NCI-H187 treated with DMSO at 0.1 percent for 48 hours (cell line): ENCODE measurements at places on chromosomes 3 and 15.

GRCh38 chr15:39631357-39631756 is 50.5 kb downstream of the THBS1 start:
- DNase-seq, result no peak

GRCh38 chr3:59049671-59050331 is at the start of gene CFAP20DC:
TSS of gene CFAP20DC (minus strand) at chr3:59050025. CDS start at chr3:59049631, 394 bp downstream.
- peak; percentile 53 for DNase-seq

DNA sequence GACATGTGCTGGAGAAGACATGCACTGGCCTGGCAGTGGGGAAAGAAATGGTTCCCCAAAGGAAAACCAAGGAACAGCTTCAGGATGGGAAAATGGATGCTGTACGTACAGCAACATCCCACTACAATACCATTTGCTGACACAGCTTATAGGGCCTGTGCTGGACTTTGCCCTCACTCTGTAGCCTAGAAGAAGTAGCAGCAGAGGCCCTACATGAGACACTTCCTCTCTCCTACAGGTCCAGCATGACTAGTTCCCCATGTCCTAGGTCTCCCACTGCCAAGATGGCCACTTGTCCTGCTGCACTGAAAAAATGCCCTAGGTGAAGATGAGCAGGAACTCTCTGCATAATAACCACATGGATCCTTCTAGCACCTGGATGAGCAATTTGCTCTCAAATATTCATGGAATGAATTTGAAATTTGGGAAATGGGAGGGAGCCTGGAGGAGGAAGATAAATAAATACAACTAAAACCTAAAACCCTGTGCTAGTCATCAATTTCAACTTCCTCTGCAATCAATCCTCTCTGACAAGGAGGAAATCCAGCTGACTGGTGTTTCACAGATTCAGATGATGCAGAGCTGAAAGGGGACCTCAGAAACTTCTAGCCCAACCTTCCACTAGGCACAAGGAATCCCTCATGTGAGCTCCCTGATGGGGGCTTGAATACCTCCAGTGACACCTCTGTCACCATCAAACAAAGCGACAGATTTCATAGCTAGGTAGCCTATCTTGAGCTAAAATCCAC is 514.3 kb upstream of the PPP2R3A start:
- DNase-seq, result no peak

DNA sequence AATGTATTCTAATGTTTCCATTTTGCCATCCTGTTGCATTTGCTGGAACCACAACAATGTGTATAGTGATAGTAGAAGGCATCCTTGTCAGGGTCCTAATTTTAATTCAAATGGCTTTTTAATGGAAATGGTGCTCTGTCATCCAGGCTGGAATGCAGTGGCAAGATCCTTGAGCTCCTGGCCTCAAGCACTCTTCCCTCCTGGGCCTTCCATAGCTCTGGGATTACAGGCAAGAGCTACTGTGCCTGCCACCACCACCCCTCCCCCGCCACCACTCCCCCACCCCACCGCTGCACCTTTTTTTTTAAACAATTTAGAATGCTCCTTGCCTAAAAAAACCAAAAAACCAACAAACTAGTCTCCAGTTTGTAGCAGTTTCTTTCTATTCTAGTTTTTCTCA is 15.2 kb upstream of the IQCF6 start:
- DNase-seq, result no peak

GRCh38 chr3:131903988-131904415 is 130.8 kb downstream of the CPNE4 start:
- no peak for DNase-seq

DNA sequence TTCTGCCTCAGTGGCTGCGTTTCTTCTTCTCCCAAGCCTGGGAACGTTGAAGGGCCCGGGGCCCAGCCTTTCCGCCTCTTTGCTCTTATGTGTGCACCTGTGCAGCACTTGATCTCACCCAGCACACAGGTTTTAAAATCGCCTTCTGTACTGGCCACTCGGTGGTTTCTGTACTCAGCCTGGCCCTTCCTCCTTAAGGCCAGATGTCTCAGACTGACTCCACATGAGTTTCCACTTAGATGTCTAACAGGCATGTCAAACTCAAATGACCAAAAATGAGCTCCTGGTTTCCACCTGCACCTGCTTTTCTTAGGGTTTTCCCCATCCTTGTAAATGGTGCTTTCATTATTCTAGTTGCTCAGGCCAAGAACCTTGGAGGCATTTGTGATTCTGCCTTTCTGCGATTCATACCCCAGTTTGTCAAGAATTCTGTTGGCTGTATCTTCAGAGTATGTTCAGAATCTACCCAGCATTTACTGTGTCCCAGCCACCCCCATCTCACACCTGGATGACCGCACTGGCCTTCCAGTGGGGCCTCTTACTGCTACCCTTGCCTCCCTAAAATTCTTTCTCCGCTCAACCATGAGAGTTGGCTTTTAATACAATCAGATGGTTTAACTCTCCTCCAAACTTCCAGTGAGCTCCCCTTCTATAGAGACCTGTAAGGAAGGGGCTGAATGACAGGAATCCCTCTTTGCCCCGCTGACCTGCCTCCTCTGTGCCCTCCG is 2.2 kb upstream of the TRAK1 start:
- no peak for DNase-seq

DNA sequence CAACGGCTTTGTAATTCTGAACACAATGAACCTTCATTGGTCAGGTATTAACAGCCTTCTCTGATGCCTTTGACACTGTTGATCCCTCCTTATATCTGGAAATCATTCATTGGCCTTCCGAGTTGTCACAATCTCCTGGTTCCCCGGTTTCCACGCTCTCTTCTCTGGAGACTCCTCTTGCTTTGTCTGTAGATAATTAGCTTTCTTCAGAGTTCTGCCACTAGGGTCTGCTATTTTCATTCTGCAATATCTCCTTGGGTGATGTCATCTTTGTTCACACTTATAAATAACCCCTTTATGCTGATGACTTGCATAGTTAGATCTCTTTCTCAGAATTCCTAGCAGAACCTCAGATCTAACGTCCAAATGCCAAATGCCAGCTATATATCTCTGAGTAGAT is 583.8 kb upstream of the ZNF717 start:
- DNase-seq, result no peak

- DNase-seq, result no peak
Measured at GRCh38 chr3:4850928-4851265, 128.3 kb upstream of the BHLHE40 start.

DNA sequence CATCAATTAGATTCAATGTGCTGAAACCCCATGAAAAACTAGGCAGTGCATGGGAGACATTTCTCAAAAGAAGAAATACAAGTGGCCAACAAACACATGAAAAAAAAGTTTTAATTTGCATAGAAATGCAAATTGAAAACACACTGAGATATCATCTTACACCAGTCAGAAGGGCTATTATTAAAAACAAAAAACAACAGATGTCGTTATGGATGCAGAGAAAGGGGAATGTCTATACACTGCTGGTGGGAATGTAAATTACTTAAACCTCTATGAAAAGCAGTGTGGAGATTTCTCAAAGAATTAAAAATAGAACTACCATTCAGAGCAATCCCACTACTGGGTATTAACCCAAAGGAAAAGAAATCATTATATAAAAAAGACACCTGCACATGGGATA is 98.7 kb downstream of the CCNL1 start:
- DNase-seq, result no peak

DNA sequence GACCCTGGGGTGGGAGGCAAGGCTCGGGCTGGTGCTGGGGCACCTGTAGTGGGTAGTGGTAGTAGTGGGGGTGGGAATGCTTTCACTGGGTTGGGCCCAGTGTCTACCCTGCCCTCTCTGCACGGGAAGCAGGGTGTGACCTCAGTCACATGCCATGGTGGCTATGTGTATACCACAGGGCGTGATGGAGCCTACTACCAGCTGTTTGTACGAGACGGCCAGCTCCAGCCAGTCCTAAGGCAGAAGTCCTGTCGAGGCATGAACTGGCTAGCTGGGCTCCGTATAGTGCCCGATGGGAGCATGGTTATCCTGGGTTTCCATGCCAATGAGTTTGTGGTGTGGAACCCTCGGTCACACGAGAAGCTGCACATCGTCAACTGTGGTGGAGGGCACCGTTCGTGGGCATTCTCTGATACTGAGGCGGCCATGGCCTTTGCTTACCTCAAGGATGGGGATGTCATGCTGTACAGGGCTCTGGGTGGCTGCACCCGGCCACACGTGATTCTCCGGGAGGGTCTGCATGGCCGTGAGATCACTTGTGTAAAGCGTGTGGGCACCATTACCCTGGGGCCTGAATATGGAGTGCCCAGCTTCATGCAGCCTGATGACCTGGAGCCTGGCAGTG is 5.2 kb downstream of the DALRD3 start:
- DNase-seq, result no peak

DNA sequence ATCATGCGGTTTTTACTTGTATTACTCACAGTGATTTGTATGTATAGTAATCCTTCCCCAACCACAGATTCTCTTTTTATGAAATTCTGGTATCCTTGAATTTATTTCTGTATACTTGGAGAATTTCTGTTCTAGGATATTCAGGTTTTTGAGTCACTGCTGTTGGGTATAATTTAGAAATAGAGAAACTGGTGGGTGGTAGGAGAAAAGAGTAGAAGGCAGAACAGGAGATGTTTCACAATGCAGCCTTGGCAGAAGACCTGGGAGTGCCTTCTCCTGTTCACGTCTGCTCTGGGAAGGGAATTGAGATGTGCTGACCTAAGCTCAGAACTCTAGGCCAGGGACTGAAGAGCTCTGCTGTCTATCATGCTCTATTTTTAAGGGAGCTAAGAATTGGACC is 193.6 kb downstream of the EPHB1 start:
- DNase-seq, result no peak

GRCh38 chr3:85790445-85791030 is 831.7 kb downstream of the CADM2 start:
- no peak for DNase-seq

DNA sequence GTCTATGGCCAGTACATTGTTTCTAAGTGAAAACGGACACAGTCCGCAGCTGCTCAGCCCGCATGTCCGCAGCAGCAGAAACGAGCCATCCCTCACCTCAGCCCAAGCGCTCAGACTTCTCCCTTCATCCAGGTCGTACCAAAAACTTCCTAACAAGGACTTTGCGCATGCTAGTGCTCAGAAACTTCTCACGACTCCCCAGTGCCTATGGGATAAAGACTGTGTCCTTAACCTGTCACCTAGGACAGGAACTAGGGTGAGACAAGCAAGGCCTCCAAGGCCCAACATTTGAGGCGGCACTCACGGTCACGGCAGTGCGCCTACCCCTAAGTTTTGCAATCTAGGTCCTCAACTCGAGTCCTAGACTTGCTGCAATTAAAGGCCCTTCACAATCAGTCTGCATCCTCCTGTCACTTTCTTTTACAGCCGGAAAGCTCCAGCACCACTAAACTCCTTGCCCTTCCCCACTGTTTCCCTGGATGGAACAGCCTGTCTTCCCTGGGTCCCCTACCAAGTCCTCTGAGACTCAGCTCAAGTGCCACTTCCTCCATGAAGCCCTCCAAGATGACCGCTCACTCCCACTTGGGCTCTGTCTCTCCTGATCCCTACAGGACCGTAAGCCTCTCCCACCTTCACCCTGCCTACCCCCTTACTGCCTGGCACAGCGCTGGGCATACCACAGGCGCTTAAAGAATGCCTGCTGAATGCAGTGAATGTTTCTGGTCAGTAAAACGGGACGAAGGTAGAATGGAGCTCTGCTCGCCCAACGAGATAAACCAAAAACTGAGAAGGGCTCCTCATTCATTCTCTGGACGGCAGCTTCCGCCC is 1.2 kb downstream of the CLN6 start:
- no peak for DNase-seq

DNA sequence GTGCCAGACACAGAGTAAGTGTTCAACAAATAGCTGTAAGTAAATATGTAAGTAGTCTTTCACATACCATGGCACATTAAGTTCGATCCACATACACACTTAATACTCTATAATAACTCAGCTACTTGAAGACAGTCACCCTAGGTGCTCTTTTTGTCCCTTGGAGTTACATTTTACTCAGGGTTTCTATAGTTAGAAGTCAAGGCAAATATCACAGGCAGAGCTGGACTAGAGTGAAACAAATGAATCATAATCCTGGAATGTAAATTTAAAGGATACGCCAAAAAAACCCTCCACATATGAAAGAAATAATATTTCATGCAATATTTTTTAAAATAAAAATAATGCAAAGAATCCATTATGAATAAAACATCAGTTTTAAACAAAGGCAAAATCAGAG is 461.8 kb downstream of the MAGI1 start:
- no peak for DNase-seq

GRCh38 chr3:107085261-107085660 is 292.0 kb upstream of the CCDC54 start:
- DNase-seq, result no peak

GRCh38 chr3:185150561-185150960 is 2.3 kb downstream of the C3orf70 start:
- DNase-seq, result no peak

- DNase-seq, result no peak
Measured at GRCh38 chr3:22439626-22440025, 688.6 kb upstream of the ZNF385D start.
